SIG-M5 (cell line): ENCODE measurements at places on chromosomes 16 and 17.

DNA sequence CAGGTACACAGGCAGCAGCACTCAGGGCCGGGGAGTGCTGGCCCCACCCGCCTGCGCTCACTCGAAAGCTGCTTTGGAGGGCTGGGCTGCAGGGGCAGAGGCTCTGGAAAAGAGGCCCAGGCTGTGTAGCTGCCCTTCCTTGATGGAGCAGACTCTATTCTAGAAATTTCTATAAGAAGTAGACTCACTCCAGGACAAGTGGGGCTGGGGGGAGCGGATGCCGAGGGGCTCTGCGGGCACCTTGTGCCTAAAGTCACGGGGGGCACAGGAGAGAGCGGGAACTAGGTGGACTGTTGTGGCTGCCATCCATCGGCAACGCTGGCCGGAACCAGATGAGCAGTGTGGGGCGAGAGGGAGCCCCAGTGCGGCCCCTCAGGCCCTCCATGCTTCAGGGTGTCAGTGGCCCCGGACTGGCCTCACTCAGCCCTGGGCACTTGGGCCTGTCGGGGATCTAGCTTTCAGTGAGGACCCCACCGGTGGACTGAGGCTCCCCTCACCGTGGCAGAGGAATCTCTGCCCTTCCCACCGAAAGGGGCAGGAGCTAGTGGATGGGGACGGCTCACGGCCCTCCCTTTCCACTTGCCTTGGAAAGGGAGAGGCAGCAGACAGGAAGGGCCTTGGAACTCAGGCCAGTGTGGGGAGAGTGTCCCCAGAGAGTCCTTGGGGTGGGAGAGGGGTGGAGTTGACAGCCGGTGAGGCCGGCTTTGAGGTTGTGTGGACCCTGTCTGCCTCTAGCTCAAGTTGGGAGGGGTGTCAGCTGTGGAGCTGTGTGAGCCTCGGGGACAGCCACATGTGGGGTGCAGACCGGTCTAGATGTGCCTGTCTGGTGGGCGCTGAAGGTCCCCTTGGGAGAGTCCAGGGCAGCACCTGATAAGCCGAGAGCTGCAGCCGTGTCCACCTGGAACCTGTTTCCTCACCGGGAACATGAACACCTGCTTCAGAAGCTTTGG, 16.6 kb downstream of the ENDOV start:
- no peak for DNase-seq

- no peak for DNase-seq
Observed at GRCh38 chr17:69764146-69764545, 310.9 kb upstream of the KCNJ16 start.

GRCh38 chr16:61763991-61764390, 272.2 kb downstream of the CDH8 start:
- DNase-seq: no peak

DNA sequence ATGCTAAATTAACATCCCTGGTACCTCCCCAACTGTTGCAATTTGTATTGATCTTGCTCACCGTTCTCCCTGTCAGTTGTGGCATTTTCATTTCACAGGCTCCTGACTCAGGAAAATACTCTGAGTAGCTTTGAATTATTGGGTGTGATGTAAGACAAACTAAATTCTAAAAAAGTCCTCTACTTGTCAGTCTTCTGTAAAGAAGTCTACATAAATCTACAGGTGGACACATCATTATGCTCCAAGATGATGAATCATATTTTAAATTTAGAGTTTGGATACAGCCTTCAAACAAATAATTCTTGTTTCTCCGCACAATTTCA, 47.2 kb downstream of the MARCHF10 start:
- no peak for DNase-seq

GRCh38 chr17:79878329-79878947, 39.2 kb upstream of the CBX4 start:
- DNase-seq: no peak

DNA sequence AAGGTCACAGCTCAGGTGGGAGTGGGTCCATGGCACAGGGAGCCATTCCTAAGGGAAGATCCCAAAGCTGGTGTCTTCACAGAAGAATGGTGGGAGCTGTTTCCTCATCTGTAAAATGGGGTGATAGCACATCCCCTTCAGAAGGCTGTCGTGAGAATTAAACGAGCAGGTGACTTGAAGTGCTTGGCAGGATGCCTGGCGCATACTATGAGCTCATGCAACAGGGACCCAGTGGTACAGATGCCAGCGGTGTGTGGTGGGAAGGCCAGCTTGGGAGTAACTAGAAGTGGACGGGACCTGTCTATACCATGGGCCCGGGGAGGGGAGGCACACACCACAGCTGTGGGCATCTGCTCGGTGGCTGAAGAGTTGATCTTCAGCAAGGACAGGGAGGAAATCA, 189.3 kb upstream of the TNRC6C start:
- DNase-seq: no peak

DNA sequence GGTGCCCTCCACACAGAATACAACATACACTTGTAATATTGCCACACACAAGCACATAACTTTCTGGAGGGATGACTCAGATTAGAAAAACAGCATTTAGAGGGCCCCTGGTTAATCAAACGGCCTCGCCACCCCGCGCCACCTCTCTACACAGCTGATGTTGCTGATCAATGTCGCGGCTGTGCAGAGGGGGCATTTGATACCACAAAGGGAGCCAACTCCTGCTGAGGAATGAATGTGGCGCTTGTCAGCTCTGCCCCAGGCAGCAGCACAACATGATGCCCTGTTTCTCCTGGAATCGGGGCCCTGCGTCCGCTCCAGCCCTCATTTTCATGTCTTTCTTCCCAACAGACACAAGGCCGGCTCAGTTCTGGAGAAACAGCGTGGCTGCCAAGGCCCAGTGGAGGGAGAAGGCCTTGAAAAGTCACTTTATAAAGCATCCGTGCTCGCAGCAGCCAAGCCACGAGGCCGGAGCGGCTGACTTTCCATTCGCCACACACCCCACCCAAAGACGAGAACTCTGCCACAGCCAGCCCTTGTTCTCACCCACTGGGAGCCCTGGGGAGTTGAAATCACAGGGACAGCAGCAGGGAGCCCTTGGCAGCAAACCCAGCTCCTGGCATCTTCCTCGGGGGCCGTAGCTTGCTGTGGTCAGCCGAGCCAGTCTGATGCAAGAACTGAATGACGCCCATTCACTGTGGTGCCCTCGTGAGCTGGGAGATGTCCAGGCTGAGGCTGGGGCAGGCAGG, 65.6 kb downstream of the XYLT1 start:
- DNase-seq: no peak

DNA sequence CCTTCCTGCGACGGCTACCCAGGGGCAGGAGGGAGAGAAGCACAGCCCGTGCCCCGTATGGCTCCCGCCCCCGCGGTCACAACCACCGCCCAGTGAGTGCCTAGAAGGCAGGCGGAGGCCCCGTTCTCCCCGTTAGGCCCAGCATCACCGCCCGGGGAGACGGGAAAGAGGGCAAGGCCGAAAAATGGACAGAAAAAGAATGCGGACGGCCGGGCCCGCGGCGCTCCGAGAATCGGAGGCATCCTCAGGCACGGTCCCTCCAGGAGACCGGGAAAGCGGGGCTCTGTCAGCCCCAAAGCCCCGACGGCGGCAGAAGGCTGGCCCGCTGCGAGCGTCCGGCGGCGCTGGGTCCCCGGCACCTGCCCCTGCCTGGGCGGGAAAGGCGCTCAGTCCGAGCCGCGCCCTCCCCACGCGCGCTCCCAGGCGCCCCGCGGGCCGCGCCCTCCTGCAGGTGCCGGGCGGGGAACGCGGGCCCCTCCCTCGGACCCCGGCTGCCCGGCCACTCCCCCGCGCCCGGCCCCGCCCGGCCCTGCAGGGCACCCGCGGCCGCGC, 407 bp downstream of the MCRIP1 start:
- DNase-seq: no peak

- no peak for DNase-seq
Observed at GRCh38 chr17:70313086-70313852, 143.9 kb downstream of the KCNJ2 start.

GRCh38 chr17:45223539-45224528, 2.1 kb downstream of the FMNL1 start:
- no peak for DNase-seq

DNA sequence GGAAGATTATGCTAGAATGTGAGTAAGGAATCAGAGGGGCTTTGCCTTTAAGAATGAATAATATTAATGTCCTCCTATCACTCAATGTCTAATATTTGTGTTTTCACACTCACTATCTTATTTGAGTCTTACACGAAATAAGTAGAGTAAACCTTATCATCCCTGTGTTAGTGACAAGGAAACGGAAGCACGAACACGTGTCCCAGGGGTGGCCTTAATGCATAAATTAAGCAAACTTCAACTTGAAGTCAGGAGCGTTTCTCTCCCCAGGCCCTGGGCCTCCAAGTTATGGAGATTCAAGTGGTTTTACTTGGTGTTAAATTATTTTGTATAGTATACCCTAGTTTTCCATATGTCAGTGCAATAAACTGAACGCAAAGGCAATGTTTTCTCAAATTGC, 96.0 kb downstream of the WDR59 start:
- DNase-seq: no peak

DNA sequence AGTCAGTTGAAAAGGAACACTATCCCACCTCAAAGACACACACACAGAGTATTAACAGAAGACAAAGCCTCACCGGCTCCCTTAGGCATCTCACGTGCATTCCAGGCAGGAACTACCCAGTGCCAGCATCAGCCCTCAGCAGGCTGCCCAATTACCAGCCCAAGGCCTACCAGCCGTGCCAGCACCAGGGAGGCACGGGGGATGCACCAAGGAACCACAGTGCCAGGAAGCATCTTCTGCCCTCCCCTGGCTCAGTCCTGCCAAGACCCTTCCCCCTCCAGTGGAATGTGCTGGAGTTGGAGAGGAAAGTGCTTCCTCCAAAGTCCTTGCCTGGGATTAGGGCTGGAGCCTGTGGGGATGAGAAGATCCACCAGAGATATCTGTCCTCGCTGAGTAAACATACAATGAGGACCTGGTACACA, 11.0 kb upstream of the KRT19 start:
- no peak for DNase-seq

DNA sequence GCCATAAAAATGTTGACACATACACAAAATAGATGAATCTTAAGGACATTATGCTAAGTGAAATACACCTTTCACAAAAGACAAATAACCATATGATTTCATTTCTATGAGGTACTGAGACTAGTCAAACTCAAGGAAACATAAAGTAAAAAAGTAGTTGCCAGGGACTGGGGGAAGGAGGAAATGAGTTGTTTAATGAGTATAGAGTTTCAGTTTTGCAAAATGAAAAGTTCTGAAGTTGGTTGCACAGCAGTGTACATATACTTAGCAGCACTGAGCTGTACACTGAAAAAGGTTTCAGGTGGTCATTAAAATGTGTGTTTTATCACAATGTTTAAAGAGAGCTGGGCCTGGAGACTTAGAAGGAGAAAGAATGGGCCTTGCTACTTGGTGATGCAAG, 4.7 kb upstream of the SLC13A2 start:
- no peak for DNase-seq

GRCh38 chr17:65913326-65913850, 278.5 kb downstream of the CEP112 start:
- DNase-seq: no peak

- DNase-seq: no peak
Observed at GRCh38 chr16:3607161-3607560, 4.2 kb downstream of the SLX4 start.

DNA sequence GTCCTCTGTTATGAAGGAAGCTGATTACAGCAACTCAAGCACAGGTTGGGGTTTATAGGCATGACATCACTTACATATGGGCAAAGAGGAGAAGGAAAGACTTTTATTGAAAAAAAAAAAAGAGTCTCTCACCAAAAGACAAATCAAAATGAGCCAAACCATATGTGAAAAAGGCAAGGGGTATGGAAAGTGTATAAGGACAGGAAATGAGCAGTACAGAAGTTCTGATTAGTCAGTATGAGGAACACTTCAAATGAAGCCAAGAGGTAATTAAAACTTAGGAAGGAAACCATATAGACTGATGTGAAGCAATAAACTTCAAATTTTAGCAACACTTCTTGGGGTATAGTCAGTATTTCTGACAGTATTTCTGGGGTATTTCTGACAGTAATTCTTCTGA, 1372.6 kb downstream of the CDH11 start:
- DNase-seq: no peak

DNA sequence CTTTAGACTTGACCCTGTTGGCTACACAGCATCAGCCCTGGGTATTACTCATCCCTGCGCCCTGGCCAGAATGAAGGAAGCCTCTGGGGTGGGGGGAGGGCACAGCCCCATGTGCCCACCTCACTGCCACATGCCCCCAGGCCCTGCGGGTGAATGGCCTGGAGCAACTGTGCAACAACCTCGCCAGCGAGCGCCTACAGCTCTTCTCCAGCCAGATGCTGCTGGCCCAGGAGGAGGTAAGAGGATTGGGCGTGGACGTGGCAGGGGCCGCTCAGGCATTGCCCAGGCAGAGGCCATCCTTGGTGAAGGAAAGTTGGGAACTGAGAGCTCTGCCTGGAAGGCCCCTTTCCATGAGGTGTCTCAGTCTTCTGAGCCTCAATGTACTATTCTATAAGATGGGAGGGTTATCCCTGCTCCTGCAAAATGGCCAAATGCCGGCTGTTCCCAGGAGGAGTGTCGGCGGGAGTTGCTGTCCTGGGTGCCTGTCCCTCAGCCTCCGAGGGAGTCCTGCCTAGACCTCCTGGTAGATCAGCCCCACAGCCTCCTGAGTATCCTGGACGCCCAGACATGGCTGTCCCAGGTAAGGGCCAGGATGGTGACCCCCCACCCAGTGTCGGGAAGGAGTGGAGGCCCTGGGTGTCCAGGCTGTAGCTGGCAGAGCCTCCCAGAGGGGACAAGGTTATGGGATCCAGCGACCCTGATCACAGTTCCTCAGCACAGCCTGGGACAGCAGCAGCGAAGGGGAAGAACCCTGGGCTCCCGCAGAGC, 8.9 kb downstream of the MYO15B start:
- DNase-seq: no peak

- no peak for DNase-seq
Observed at GRCh38 chr17:42441371-42442195, 17.1 kb upstream of the ATP6V0A1 start.

- no peak for DNase-seq
Observed at GRCh38 chr17:38984666-38985065, 17.5 kb upstream of the FBXO47 start.

- DNase-seq: no peak
Observed at GRCh38 chr16:76118344-76118743, 158.9 kb upstream of the CNTNAP4 start.

- DNase-seq: no peak
Observed at GRCh38 chr16:89864527-89864820, 8.9 kb upstream of the TCF25 start.

DNA sequence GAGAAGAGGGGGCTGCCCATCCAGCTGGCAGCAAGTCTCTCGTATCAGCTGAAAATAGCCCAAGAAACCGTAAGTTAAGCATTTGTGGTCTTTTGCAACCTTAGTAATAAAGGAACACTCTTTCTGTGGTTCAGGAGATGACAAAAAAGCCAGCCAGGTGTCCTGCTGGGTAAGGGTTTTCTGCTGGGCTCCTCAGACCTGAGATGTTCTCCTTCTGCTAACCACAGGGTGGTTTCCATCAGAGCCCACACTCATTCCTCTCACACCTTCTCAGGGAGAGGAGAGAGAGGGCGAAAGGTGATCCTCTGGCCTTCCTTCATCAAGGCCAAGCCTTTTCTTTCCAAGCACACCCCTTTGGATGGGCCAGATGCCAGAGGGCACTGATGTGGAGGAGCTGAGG, 70.7 kb downstream of the TEX14 start:
- DNase-seq: no peak
